ENCODE measurements at places on chromosomes 4 and X. TPM values are rescaled to one million over a fixed set of nuclear protein-coding genes. Genes with fewer than 3 reads are reported as not detected.

Gene WDR45
- total RNA-seq = 55.0 TPM

Gene SEC24D
- total RNA-seq = 30.2 TPM

DNA sequence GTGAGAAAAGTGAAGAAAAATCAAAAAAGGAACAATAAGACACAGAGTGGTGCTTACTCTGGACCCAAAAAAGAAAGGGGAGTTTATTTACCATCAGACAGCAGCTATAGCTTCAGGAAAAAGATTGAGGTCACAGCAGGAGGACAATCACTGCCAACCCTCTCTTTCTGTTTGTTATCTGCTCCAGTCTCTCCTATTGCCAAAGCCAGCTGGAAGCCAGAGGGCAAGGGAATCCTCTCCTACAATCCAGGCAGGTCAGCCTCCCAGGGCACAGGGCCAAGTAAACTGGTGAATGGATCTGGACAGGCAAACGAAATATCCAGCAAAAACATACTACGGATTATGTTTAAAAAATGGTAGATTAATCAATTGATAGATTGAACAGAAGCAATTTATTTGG is 306.9 kb upstream of the SLIT2 start:
- H3K27me3 ChIP-seq = no peaks in the 10 kb centered on the region
- H3K27ac ChIP-seq = no peak overlapping the region
- no peaks in the 10 kb centered on the region for H3K36me3 ChIP-seq

GRCh38 chr4:6905516-6906445 is 3.8 kb upstream of the TBC1D14 start:
- no peak overlapping the region for H3K4me3 ChIP-seq
- peaks cover 12% of the 10 kb centered on the region for H3K27me3 ChIP-seq
- H3K4me1 ChIP-seq = peaks cover 20% of the 10 kb centered on the region
- no peak for DNase-seq
- H3K27ac ChIP-seq = peak overlapping the region; percentile 37
